HFF-Myc (cell line): ENCODE measurements at places on chromosomes 7 and 10.

DNA sequence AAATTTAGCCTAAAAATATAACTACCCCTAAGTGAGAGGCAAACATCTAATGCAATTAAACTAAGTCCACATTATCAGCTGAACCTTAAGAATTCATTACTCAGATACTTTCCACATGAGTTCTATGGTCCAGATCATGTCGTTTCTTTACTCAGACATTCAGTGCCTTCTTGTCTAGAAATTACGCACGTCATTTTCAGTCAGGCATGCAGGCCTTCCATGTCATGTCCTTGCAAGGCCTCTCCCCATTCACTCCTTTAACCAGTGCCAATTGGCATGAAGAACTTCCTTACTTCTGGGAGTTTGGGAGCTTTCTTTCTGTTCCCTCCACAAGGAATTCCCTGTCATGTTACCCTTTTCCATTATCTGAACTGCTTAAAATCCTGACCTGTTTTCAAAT, 118.8 kb downstream of the NRP1 start:
- DNase-seq, result no peak

DNA sequence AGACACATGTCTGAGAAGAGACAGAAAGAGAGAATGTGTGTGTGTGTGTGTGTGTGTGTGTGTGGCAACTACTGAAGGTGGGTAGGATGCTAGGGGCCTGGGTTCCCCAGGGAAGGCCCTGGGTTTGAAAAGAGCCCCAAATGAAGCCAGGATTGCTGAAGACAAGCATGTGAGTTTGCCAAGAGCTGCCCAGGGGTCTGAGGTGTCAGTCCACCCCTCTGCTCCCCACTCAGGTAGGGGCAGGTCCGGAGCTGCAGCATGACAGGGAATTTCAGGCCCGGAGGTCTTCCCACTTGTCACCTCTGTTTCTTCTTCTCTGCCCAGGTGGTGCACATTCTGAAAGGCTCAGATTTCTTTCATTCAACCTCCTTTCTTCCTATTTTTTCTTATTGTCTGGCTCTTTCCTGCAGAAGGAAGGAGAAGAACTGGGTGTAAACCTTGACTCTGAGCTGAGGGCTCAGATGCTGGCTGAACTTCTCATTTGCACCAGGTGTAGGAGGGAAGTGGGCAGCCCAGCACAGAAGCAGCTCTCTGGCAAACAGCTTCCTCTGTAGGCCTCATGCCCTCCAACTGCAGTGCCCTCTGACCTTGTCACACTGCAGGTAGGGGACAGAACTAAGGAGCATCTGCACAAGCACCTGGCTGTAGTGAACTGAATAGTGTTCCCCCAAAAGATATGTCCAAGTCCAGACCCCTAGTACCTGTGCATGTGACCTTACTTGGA, 79.6 kb upstream of the LRRC4 start:
- DNase-seq, result no peak

- DNase-seq, result no peak
Observed at GRCh38 chr7:112501801-112502503, 21.2 kb downstream of the LSMEM1 start.

- no peak for DNase-seq
Observed at GRCh38 chr7:77330169-77330882, 85.8 kb downstream of the GSAP start.

DNA sequence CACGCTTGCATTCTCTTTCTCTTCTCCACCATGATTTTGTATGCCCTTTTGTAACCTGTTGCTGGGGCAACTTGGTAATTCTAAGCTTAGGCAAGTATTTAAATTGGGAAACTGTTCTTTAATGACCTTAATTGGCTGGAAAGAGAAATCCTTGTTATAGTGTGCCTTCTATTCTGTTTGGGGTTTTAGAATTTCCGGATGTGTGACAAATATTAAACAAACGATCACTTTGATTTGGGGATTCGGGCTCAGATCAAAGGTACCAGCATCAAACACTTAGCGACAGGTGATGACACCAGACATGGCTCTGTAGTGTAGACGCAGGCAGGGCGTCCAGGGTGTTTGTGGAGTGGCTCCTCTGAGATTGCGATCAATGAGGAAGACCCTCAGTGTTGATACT, 55.0 kb downstream of the RAB11FIP2 start:
- DNase-seq, result no peak

DNA sequence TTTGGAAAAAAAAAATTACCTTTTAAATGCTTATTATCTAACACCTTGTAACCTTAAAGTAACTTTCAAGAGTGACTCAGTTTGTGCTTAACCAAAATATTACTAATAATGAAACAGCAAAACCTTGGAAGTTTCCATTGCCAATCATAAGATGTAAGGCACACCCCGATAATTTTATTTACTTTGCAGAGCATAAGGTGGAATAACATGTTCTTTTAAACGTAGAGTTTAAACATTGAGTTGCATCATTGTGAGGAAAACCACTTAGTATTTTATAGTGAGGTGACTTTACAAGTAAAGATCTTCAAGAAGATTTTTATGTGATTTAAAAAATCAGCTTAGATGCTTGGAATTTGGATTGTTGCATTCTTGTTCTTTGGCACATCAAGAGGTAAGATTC, at the start of gene PNLIPRP3:
PNLIPRP3 (plus strand) TSS at position 177 of the 400 bp plus-strand sequence; CDS start at position 343, 166 bp downstream.
- DNase-seq, result no peak

DNA sequence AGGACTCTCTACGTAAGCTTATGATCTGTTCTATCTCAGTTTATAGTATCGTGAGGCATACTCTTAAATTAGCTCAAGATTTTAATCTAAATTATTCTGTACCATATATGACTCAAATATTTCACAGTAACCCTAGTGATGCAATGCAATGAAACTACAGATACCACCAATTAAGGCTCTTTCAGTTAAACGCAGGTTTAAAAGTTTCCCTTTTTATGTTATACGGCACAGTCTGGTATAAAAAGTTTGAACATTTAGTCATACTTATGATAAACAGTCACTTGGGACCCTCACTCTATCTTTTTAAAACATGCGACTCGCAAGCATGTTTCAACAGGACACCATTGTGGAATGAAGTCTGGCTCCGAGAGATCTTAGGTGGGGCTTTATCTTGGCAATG, 107.2 kb downstream of the CDK6 start:
- DNase-seq, result no peak

- no peak for DNase-seq
Observed at GRCh38 chr10:122990278-122990677, 10.1 kb downstream of the PSTK start.

GRCh38 chr10:6195846-6196245, 6.9 kb upstream of the PFKFB3 start:
- DNase-seq, result no peak

DNA sequence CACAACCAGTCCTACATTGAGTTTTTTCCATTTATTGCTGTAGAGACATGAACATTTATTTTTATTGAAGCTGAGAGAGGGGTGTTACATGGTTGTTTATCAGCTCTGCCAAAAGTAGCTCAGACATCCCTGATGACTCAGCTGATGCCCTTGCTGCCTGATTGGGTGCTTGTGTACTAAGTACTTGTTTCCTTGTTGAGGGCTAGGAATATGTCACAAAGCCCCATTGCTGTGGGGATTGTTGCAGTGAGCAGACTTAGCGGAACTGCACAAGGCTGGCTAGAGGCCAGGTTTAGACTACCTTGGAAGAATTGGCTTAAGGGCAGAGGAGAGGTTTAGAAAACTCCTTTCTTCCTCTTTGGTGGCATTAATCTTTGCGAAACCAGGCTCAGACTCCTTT, 110.6 kb downstream of the AUTS2 start:
- no peak for DNase-seq

DNA sequence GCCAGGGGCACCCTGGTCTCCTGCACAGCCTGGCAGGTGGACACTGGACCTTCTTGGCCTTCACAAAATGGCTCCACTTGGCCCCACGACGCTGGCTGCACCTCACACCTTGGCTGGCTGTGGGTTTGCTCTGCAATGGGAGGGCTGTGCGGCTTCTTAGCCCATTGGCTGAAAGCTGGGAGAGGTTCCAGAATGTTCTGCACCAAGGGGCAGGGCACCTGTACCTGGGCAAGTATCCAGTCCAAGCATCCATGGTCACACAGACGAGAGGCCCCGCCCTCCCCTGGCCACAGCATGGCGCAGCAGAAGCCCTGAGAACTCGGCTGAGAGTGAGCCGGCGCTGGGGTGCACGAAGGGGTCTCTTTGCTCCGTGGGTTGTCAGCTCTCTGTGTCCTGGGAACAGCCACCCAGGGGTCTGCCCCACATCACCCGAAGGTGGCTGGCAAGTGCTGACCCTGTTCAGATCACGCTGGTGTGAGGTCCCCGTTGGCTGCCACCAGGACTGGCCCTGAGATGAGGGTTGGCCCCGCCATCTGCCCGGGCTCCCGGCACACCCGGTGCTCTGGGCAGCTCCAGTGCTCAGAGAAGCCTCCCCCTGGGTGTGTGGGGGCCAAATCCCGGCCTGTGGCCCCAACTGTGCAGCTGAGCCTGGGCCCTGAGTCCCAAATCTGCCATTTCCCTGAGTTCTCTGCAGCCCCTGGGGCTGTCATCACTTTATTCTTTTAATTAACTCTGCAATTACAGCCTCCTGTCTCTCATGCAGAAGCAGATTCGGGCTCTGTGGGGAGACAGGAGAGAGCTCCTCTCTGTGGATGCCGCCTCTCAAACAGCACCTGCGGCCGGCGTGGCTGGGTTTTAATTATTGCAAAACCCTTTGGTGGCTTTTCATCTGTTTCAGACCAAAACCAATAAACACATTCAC, 19.4 kb upstream of the ADGRA1 start:
- no peak for DNase-seq

GRCh38 chr7:158491094-158491493, 96.5 kb downstream of the PTPRN2 start:
- DNase-seq, result no peak

- DNase-seq, result no peak
Observed at GRCh38 chr7:136104269-136104603, 127.1 kb upstream of the MTPN start.

GRCh38 chr7:21140622-21141021, 287.3 kb upstream of the SP4 start:
- no peak for DNase-seq

DNA sequence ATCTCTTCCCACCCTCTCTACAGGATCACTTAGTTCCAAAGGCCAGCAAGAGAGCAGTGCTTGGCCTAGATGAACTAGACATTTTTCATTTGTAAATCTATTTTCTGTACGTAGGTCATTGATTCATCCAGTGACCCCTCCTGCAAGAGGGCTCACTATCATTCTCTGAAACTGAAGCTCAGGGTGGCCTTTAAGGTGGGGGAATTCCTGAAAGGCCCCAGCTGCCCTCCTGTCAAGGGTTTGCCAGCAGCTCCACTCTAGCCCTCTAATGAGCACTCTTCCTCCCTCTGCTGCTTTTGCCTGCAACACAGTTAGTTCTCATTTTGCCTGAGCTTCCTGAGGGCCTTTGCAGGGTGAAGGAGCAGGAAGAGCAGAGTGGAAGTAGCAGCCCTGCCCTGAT, 41.2 kb downstream of the LRRC18 start:
- no peak for DNase-seq

DNA sequence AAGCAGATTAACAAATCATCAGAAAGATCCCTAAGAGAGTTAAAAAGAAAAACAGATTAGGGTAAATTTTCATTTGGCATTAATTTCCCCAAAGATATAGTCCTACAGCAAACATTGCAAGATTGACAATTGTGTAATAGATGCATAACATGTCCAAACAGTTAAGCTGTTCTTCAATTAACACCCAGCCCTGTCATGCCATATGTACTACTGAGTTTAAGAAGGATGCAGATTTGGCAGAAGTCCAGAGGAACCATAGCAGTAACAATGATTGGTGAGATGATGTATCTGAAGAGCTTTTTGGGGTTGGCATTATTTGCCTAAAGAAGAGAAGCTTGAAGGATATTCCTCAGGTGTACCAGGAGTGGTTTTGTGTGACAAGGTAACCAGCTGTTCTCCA, 287.6 kb downstream of the LRMDA start:
- no peak for DNase-seq

- no peak for DNase-seq
Observed at GRCh38 chr7:128703609-128704241, 31.6 kb downstream of the GARIN1A start.

DNA sequence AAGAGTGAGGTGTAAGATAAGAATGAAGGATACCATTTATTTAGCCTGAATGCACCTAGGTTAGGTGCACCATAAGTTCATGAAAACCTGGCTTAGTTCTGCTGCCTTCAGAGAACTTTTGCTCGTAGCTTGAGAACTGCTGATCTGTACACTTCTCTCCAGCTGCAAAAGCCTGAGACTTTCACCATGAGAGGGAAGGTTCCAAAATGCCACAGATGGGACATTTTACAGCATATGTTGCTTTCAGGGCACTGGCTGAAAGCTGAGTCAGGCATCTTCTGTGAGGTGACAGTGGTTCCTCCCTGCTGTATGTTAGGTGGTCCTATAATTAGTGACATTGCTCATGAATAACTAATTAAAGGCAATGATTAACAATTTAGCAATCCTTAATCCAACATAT, 298.3 kb downstream of the GALNT17 start:
- no peak for DNase-seq

GRCh38 chr10:99917963-99918825, 91.6 kb downstream of the DNMBP start:
- DNase-seq, result peak; percentile 56
